ENCODE measurements at places on chromosomes 12 and 14. TPM values are rescaled to one million over a fixed set of nuclear protein-coding genes. Genes with fewer than 3 reads are reported as not detected.

The ACSS3 gene
- 0.54 TPM for total RNA-seq

- DNase-seq: no peak
These were observed 5.4 kb upstream of the KIF26A start for GRCh38 chr14:104132981-104133380.

DNA sequence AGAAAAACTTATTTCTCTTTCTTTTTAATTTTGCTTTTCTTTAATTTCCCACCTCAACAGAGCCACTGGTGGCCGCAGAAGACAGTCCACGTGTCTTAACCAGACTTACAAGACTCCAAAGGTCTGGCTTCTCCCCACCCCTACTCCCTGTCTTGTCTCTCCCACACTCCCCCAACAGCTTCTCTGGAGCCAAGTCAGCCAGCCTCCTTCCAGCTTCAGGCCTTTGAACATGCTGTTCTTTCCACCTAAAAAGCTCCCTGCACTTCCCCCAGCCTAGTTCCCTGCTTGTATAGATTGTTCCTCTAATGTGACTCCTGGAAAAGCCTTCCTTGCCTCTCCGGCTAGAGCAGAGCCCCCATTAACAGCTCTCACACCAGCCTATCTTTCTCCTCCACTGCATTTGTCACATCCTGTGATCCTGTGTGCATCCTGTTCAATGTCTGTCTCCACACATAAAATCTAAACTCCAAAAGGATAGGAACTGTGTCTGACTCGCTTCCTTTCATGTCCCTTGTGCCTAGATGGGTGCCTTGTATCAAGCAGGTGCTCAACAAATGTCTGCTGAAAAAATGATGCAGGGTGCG is 7.8 kb upstream of the DYNLL1 start:
- no peak for DNase-seq

DNA sequence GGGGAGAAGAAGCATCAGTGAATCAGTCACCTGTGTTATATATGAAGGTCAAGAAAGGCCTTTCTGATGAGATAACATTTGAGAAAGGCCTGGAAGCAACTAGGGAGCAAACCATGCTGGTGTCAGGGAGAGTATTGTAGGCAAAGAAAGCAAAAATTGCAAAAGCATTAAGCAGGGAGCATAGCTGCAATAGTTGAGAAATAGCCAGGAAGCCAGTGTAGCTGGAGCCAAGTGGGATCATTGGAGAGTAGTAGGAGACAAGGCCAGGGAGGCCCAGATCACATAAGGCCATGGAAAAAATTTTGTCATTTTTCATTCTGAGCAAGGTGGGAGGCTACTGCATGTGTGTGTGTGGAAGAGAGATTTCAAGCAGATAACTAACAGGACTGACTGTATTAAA is 18.8 kb upstream of the MAGOHB start:
- no peak for DNase-seq

The HELB gene
- total RNA-seq: 7.3 TPM

DNA sequence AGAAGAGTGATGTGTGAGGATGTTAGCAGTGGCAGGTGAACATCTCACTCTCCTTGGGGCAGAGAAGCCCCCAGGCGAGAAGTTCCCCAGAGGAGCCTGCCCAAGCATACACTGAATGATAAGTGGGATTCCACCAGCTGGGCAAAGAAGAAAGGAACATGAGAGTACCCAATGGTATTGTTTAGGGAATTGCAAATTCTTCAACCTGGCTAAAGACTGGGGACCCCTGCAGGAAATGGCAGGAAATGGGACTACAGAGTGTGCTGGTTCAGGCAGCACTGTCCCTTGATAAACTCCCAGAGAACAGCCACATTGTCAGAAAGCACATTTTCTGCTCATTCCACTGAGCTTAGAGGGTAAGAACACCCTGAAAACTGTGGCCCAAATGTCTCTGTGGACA is 121.3 kb downstream of the RPS29 start:
- DNase-seq: no peak

GRCh38 chr12:51448618-51449256 is 24.1 kb downstream of the SLC4A8 start:
- no peak for DNase-seq

Measured in hematopoietic multipotent progenitor cell (in vitro differentiated cells).